Right hindlimb (tissue), 1 donor: ENCODE measurements at places on chromosomes 7 and 10.

- DNase-seq = no peak
These were observed 77.0 kb downstream of the ADCYAP1R1 start for GRCh38 chr7:31129067-31129466.

- no peak for DNase-seq
These were observed 191.7 kb downstream of the TFEC start for GRCh38 chr7:115838829-115839228.

DNA sequence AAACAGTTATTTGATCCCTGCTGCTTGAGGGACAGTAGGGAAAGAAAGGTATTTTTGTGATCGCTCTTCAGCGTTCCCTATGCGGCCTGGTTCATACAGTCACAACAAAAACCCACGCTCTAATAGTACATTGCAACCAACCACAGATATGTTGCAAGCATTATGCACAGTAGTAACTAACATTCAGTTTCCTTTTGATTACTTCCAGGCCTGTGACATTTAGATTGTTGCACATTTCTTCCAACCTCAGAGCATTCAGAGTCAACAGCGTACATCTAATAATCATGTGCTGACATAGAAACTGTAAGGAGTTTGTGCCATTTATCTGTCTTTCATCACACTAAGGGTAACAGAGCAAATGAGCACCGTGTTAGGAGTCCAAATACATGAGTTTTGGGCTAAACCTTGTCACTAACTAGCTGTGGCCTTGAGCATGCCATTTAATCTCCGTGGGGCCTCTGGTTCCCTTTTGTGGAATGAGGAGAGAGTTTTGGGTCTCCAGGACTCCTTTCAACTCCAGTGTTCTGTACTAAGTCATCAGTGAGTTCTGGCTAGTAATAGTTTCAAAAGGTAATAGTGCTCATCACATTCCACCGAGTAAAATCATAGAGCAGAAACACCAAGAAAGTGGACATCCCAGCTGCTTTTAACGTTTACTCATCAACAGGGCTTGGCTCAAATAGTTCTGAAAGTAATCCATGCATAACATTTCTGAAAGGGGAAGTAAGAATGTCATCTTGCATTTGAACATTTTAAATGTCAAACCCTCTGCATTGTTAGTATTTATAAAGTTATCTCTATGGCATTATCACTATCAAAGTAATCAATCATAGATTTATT lies 99.0 kb upstream of the FZD1 start:
- no peak for DNase-seq

DNA sequence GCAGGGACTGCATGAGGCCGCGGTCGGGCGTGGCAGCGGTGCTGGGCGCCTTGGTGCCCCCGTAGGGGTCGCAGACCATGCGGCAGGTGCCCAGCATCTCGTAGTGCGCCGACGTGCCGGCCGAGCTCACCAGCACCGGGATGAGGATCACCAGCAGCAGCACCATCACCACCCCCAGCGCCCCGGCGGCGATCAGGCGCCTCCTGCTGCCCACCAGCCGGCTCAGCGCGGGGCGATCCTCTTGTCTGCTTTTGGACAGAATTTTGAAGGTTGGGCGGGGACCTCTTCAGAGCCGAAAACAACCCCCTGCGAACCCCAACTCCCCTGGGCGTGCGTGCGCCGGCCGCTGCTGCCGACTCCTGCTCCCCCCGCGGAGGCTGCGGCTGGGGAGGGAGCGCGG lies 779 bp downstream of the C1QL3 start:
- no peak for DNase-seq

- no peak for DNase-seq
These were observed 830 bp downstream of the TRUB1 start for GRCh38 chr10:114938856-114939193.
